Thymus (tissue), 14 donors: ENCODE measurements at places on chromosomes 7 and 10.

DNA sequence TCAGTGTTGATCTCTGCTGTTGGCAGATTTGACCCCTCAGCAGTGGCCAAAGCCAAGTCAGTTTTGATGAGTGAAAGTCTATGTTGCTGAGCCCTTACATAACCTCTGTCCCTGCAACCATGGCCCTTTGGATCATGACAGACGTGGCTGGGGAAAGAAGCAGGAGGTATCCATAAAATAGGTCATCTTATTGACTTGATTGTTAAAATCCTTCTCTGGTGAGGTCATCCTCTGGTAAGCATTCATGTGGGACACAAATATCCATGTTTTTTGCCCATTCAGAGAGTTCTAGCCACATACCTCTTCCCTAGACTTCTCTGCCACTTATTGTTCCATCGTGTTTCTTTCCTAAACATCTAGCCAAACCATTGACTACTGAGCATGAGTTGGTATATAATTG lies 251.9 kb upstream of the PTER start:
- no peak for DNase-seq

DNA sequence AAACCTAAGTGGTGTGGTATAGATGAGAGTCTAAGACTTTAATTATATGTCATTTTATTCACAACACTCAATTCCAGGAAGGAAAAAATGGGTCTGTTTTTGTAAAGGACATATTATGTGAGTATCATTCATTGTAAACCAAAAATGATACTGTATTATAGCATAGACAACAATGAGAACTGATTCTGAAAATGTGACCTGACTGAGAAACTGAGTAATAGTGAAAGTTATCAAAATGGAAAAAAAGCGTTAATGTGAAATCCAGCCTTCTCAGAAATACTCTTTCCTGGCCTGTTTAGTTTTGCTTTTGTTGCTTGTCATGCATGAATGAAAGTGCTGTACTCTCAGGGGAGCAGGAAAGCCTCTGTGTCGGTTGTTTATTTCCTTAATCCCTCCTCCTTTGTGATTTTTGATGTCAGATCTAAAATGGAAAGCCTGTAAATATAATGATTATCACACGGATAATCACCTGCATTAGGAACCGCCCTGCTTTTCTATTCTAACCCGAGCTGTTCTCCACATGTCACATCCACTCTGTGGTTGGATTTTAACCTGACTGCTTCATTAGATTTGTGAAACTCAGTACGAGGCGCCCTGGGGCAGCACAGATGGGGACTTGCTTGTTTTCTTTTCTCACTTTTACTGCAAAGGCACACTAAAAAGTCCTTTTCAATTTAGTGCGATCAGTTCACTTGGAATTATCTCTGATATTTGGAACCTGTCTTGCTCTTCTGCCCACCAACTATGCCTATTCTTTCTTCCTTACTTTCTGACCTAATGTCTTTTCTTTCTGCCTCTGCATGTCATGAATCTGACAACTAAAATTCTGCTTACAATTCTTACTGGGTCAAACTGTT lies 240.9 kb upstream of the KAT6B start:
- DNase-seq = peak; percentile 34

GRCh38 chr7:80151274-80151665 lies 16.6 kb downstream of the GNAI1 start:
- no peak for DNase-seq

DNA sequence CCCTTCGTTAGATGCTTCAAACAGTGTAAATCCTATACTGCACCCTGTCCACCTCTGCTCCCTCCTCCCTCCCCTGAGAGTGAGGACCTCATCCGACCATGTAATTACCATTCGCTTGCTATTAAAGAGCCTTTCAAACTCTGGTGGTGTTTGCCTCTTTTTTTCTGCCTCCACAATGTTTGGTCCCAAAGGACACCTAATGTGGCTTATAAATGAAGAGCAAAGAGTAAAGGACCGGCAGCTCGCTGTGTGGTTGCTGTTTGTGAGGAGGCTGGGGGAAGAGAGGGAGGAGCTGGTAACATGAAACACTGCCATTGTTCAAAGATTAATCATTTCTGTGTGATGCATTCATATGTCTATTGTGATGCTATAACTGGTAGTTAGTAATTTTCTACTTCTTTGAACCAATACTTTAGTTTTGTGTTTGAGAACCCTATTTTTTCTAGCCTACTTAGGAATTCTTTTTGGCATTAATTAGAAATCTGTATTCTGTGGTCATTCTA lies 27.9 kb downstream of the MTURN start:
- no peak for DNase-seq

- no peak for DNase-seq
Measured at GRCh38 chr7:111756687-111757178, 194.4 kb upstream of the IMMP2L start.

GRCh38 chr10:119691726-119692125 lies 34.1 kb upstream of the INPP5F start:
- no peak for DNase-seq

DNA sequence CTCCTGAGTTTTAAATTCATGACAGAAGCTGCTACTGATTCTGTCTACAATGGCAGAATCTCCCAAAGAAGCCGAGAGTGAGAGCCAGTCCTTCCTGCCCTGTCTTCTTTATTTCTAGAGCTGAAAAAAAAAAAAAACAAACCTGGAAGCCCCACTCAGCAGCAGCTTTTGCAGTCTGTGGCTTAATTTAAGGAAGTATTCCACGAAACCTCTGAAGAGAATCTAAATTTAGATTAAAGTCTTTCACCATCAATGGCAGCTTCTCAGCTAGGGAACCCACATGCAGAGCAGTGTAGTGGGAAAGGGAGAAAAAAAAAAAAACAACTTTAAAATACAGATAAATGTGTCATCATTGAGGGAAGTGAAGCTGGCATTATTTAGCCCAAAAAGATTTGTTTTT lies 23.4 kb downstream of the SMURF1 start:
- no peak for DNase-seq

DNA sequence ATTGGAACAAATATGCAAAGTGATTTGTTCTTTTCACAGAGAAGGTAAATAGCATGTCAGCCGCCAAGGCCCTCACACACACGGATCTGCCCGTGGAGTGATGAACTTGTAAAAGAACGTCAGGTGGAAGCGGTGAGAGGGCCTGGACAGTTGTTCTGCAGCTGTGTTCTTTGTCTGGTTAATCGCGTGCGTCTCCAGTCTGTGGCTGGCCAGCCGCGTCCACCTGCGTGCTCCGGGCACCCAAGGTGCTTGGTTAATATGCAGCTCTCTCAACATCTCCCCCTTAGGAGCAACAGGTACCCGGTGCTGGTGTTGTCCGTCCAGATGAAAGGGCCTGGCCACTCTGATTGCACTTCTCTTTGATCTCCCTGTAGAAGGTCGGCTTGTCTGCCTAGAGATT lies 162.9 kb downstream of the MGMT start:
- no peak for DNase-seq

DNA sequence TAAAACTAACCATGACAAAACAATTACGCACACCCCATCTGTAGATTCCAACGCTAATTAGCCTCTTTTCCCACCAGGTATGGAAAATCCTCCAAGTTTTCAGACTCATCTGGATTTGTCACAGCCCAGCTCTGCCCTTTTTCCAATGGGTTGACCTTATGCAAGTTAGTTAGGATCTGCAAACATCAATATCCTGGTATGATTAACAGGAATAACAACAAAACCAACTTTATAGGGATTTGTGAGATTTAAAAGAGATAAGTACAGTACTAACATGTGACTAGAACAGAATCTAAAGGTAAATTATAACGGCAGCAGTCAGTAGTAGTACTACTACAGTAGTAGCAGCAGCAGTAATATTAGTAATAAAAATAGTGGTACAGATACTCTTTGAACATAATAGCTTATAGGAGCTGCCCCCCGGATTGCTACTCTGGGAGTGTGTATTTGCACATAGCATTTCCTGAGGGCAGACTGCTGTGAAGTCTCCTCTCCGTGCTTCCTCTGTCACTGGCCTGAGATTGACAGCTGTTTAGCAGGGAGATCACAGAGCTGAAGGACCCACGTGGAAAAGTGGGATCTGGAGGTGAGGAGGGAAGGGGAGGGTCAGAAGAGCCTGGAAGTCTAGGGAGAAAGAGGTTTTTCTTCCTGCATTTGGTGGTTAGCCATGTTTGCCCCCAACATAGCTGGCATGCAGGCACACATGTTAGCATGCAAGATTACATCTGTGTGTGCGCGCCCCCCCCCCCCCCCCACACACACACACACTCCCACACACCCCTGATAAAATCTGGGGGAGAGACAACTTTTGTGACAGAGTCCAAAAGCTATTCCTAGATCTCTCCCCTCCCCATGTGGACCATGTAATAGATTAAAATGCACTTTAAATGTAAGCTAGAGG lies 73.3 kb upstream of the FAM171A1 start:
- no peak for DNase-seq

- no peak for DNase-seq
Measured at GRCh38 chr7:4825081-4825480, 36.7 kb downstream of the PAPOLB start.

DNA sequence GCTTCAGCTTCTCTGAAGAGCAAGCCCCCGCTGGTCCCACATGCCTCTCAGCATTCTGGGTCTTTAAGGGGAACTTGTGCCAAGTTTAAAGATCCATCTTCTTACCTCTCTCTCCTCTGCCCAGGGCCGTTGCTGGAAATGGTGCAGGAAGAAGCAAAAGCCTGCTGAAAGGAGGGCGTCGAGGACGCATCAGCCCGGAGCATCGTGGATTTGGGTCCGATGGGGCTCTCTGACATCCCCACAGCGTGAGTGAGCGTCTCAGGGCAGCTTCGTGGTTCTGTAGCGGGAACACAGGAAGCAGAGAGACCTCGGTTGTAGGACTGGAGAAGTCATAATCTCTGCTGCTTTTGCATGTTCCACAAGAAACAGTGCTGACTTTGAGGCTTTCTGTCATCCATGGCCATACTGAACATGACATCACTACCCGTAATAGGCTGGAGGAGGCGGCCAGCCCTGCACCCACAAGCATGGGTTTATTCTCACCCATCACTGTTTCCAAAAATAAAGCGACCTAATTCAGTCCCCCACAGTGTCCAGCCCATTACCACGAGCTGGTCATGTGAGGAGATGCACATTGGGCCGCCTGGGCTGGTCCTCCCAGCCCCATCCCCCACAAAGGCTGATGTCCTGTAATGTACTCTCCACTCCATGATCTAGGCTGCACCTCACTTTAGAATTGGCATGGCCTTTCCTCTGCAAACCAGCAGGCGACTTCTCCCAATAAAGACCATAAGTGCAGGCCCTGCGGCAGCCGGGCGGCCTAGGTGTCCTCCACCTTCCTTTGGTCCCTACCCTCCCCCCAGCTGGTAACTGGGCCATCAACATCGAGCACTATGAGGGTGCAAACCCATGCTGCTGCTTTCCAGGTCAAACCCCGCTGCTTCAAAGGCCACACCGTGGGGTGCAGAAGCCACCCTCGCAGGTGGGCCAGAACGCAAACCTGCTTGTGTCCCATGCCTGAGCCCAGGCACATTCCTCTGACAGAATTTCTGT lies 276.9 kb downstream of the TNS3 start:
- no peak for DNase-seq

DNA sequence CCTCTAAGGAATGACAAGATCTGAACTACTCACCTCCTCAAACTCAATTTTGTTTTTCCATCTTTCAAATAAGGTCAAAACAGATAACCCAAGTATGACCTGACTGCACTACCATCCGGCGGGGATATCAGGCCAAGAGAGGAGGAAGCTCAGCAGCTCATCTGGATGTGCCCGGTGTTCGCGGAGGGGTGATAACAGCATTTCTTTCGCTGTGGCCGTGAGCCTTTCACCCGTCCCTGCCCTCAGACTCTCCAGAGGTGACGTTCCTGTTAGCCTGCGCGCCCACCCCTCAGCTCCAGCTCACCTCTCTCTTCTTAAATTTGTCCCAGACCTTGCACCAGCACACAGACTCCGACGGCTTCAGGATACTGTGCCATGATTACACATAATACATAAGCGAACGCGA lies 526 bp downstream of the ZNF248 start:
- peak; percentile 7 for DNase-seq

DNA sequence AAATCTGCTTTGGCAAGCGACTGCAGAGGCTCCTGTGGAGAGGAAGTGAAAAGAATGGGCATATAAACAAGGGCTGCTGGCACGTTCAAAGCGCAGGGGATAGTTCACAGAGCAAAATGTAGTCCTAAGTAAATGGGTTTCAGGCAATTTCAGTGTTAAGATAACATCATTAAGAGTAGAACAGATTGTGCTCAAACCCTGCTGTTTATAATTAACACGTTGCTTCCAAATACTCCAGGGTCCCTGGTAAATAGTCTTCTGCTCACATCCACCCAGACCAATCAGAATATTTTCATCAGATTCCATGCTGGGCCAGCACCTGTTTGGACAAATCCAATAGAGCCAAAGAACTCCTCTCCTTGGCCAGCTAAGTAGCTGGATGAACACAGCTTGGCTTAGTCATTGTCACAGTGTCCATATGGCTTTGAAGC lies 81.4 kb downstream of the ORC5 start:
- DNase-seq = no peak

DNA sequence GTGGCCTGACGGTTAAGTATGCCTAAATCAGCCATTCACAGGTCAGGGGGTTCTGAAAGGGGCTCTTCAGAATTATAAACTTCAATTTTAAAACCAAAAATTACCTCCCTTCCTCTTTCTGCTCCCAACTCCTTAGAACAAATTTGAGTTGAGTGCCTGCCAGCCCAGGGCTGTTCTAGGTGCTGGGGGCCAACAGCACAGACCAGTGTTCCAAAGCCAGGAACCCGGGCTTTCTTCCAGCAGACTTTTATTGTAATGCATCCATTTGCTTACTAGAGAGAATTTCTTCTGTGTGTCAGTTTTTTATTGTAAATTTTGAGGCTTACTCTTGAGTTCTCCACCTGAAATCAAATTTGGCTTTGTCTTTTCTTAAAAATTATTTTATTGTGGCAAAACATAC lies 238.5 kb downstream of the CACNB2 start:
- no peak for DNase-seq

- no peak for DNase-seq
Measured at GRCh38 chr7:32459788-32460187, 30.4 kb downstream of the LSM5 start.

DNA sequence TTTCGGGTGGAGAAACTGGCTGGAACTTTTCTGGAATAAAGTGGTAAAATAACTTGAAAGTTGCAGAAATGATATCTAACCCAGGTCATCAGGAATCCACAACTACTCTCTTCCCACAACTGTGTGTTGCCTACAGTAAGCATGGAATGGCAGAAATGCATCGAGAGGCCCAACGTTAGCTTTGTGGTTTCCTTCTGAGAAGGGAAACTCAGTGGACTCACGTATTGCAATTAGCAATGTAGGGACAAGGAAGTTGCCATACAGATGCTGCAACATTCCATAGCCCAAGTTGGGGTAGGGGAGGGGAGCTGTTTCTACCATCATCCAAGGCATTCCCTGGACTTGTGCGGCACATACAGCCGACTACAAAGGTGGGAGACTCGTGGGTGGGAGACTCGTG lies 1.9 kb downstream of the PON1 start:
- no peak for DNase-seq

GRCh38 chr10:124739986-124740368 lies 4.2 kb downstream of the FAM53B start:
- no peak for DNase-seq

GRCh38 chr7:38310591-38311101 lies 37.2 kb upstream of the TARP start:
- no peak for DNase-seq

GRCh38 chr10:74047304-74047703 lies 49.4 kb downstream of the VCL start:
- no peak for DNase-seq

GRCh38 chr10:21092683-21093524 lies 195.8 kb upstream of the NEBL start:
- no peak for DNase-seq

GRCh38 chr10:94075506-94075905 lies 81.8 kb downstream of the PLCE1 start:
- DNase-seq = no peak
